ENCODE measurements at places on chromosomes 5 and 9.
A peak's percentile ranks its signal among the peaks of the same experiment; 100 is the strongest.

DNA sequence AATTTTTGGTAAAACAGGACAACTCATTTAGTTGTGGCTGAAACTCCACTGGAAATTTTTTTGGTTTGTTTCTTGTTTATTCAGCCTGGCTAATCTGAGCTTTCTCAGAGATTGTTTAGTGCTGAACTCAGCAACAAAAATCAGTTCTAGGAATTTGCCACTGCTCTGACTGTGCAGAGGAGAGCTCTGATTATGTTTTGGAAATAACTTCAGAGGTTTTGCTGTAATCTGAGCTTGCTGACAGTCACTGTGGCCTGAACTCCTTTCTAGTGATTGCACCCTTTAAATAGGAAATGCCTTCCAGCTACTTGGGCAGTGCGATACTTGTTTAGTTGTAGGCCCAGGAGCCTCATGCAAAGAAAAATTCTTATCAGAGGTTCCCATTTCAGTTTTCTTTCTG lies 60.2 kb downstream of the OSTF1 start:
- DNase-seq = no peak

DNA sequence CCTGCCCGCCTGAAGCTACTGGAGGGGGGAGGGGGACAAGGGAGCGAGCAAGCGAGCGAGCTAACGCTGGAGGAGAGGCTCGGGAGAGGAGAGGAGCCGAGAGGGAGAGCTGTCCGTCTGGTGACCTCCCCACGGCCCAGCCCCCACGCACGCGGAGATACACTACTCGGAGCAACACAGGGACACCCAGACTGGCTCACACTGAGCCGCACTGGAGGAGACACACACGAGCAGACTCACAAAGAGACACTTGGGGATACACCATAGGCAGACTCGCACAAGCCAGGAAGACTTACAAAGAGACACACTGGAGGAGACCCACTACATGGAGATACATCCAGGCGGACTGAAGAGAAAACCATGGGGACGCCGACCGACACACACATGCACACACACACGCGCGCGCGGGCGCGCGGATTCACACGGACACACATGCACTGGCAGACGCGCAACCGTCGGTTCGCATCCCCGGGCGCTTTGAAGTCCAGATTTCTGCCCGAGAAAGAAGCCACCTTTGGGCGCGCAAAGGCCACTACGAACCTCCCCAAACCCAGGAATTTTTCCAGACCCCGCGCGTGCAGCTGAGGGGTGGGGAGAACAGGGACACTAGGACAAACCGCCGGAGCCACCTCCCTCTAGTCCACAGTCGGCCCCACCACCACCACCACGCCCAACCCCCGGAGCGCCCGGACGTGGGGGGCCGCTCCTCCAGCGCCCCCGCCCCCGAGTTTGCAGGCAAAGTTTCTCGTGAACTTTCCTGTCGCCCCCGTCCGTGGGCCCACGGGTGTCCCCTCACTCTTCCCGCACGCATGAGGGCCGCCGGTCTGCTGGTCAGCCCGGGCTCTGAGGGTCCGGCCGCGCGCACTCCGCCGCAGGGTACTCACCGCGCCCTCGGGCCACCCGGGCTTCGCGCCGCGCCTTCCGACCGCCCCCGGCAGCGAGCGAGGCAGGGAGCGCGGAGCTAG lies 571 bp downstream of the CNTFR start:
- no peak for DNase-seq

DNA sequence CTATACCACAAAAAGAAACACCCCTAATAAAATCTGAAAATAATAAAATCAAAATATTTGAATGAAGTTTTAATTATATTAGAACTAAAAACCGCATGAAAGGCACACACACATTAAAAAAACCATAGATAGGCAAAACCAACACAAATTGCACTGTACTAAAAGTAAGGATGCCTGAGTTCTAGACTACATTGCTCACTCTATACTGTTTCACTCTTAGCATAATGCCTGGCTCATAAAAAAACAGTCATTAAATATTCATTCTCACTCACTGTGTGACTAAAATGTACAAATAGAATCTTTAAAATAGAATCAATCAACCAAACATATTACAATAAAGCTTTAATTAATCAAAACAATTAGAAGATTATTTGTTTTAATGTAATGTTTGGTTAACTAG lies 41.7 kb downstream of the CETN3 start:
- no peak for DNase-seq

DNA sequence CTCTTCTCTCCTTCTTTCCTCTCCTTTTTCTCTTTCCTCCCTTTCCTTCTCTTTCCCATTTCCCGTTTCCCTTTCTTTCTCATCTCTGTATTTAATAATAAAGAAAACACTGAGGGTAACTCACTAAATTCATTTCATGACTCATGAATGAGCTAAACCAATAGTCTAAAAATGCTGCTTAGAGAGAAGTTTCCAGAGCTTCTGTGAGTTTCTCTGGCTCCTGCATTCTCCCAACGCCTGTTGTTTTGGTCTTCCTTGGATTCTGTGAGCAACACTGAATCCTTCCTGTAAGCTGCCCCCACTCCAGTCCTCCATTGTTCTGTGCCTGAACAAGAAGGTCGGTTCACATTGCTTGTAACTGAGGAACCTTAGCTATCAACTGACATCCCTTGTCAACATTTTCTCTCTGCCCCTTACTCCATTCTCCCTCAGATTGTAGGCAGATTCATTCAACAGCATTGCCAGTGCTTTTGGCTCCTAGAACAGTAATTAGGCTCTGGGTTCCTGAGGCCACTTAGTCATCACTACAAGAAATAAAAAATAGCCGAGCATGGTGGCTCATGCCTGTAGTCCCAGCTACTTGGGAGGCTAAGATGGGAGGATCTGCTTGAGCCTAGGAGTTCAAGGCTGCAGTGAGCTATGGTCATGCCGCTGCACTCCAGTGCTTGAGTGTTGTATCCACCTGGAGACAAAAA lies 237.7 kb upstream of the KLF4 start:
- DNase-seq = no peak

GRCh38 chr9:72665421-72665820 lies 144.0 kb downstream of the TMC1 start:
- no peak for DNase-seq

DNA sequence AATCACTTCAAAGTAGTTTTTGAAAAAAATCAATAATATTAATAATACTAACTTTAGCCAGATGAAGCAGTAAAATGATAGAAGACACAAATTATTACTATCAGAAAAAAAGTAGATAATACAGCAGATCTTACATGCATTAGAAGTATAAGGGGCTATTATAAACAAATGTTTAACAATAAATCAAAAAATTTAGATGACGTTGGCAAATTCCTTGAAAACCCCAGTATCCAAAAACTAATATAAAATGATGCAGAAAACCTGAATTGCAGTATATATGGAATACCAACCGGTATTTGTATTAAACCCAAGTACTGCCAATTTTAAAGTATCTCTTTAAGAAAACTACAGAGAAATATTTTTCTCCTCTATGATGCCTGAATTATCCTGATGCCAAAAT lies 573.3 kb upstream of the CTNND2 start:
- DNase-seq = no peak

DNA sequence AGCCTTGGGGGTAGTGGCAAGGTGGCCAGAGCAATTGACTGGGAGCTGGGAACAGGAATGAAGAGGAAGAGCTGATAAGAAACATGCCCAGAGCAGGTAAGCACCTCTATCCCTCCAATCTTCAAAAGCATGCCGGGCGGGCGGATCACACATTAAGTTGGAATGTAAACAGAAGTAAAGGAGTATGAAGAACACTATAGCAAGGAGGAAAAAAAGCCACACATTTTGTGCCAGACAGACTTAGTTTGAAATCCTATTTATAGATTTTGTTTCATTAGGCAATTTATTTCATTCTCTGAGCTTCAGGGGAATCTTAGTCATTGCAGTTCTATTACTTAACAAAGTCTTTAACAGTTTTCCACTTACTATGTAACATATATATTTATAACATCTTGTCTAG lies 173.9 kb upstream of the TNC start:
- no peak for DNase-seq

DNA sequence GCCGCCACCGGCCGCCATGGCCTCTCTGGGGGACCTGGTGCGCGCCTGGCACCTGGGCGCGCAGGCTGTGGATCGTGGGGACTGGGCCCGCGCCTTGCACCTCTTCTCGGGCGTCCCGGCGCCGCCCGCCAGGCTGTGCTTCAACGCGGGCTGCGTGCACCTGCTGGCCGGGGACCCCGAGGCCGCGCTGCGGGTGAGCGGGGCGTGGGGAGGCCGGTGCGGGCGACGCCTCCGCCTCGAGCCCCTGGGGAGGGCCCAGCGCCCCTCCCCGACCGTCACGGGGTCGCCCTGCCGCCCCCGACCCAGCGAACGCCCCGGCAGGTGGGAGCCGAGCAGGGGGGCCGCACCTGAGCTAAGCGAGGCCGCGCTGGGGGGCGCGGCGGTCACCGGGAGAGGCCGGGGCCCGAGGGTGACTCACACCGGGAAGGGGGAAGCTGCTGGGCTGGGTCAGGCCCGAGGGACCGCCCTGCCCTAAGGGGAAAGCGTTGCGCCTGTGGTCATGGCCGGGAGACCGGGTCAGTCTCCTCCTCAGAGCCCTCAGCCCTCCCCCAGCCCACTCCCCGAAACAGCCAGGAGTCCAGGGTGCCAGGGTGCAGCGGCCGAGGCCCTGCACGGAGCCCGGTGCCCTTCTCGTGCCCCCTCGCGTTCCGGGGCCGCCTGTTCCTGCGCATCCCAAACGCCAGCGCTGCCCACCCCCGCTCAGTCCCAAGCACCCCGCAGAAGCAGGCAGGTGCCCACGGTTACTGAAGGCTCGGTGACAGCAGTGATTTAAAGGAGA lies 510 bp downstream of the NOXA1 start:
- DNase-seq = no peak

DNA sequence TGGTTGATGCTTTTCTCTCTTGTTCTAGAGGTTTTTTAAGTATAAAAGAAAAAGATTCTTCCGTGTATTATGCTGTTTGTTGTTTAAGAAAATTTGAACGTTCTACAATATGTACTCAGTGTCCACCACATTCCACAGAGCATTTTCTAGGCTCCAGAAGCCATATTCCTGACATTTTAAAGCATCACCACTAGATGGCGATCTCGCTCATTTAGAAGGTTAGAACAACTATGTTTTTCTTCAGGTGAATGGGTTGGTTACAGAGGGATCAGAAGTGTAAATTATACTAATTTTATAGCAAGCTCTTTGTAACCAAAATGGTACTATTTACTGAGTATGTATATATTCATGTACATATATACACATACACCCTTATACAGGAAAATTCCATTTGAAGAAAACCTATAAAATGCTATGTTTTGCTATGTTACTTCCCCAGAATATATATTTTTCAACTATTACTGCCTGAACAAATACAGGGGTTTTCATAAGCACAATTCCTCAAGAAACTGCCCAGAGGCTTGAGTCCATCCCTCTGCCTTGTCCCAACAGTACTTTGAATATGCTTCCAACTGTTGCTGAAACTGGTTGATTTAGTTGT lies 284.3 kb downstream of the CCDC171 start:
- no peak for DNase-seq

GRCh38 chr9:90870621-90871326 lies 69.2 kb downstream of the SYK start:
- peak; percentile 22 for DNase-seq

DNA sequence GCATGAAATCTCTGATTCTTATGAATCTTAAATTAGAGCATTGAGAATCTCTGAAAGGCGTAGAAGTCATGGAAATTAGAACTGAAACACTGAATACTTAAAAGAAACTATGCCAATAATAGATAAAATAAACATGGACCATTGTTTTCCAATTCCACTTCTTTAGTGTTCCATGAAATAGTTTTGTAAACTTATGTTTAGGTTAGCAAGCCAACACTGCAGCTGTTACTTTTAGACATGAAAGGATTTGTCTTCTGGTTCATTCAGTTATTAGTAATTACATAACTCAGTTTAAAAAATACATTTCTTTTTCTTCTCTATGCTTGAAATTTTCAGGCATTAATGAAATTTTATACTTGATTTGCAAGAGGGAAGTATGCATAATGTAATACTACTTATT lies 733.4 kb upstream of the NUDT12 start:
- DNase-seq = no peak

- peak; percentile 73 for DNase-seq
Observed at GRCh38 chr5:179801304-179802206, 5.1 kb downstream of the MGAT4B start.

GRCh38 chr5:14339468-14339867 lies 196.3 kb downstream of the TRIO start:
- DNase-seq = no peak

DNA sequence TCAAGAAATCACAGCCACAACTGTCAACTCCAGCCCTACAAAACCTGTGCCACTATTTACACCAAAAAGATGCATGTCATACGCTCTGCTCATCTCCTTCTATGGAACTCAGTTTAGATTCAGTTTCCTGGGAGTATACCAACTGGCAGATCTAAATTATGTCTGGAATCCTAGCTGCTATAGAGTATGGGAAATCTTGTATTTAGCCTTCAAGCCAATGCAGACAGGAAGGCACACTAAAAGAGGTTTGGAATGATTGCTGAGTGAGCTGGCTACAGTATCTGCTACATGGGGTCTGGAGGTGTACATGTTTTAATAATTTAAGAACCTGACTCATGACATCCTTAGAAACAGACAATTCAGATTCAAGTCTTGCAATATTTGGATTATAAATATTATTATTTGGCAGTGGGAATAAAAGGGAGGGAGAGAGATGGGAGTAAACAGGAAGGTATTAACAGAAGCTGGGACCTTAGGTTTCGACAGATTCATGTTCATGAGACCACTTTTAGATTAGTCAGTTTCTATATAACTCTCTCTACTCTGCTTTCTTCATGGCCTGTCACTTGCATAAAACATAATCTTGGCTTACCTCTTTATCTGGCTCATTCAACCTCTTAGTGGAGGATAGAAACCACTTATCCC lies 178.8 kb upstream of the HAPLN1 start:
- no peak for DNase-seq

DNA sequence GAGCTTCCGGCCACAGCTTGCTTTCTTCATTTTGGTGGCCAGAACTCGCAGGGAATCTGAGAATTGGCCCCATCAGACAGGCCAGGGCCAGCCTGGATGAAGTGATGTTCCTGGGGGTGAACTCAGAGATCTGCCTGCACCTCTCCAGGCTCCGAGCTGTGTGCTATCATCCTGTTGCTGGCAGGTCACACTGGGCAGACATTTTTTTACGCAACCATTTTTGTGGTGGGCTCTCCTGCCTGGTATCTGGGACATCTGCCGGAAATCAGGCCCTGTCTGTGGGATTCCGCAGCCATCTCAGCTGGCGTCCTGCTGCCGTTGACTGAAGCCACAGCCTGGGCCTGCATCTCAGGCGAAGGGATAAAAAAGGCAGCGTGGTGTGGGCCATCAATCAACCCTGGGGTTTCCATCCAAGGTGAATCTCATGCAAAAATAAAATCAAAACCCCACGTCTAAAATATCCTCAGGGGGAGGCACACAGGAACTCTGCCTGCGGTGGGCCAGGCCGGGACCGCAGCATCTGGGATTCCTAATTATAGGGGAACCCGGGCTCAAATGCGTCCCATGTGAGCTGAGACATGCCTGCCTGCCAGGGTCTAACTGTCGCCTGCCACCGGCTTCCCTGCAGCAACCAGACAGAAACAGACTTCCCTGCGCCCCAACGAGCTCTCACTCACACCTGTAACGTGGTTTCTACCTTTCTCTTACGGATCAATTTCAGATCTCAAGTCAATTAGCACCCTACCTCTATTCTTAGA lies 174.3 kb downstream of the SYK start:
- DNase-seq = no peak
